ENCODE measurements at places on chromosomes 2 and 18.

DNA sequence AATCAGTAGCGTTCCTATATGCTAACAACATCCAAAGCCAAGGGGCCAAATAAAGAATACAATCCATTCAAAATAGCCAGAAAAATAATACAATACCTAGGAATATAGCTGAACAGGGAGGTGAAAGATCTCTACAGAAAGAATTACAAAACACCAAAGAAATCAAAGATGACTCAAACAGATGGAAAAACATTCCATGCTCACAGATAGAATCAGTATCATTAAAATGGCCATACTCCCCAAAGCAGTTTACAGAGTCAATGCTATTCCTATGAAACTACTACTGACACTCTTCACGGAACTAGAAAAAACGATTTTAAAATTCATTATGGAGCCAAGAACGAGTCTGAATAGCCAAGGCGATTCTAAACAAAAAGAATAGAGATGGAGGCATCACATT is 57.4 kb downstream of the CCBE1 start:
- DNase-seq = no peak

GRCh38 chr2:193774166-193774565 is 1579.4 kb upstream of the TMEFF2 start:
- DNase-seq = no peak

GRCh38 chr18:8901019-8901418 is 195.7 kb downstream of the MTCL1 start:
- DNase-seq = no peak

DNA sequence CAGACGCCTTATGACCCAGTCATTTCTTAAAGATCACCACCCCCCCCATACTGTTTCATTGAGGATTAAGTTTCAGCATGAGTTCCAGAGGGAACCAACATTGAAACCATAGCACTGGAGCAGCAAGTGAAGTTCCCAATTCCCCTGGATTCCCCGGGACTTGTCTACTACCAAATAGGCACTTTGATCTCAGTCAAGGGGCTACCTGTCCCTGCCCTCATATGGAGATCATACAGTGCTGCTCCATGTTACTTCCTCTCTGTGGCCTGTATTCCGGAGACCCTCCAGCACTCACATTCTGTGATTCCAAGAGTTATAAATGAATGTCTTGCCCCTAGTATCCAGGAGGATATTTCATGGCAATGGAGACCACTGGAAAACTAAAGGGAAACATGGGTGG is 42.5 kb downstream of the RNF144A start:
- no peak for DNase-seq

- DNase-seq = no peak
Measured at GRCh38 chr18:5159080-5159479, 38.0 kb downstream of the AKAIN1 start.

GRCh38 chr2:173571021-173571821 is 216.5 kb downstream of the CDCA7 start:
- DNase-seq = no peak

GRCh38 chr2:231053846-231054245 is 2.8 kb upstream of the PSMD1 start:
- DNase-seq = no peak

DNA sequence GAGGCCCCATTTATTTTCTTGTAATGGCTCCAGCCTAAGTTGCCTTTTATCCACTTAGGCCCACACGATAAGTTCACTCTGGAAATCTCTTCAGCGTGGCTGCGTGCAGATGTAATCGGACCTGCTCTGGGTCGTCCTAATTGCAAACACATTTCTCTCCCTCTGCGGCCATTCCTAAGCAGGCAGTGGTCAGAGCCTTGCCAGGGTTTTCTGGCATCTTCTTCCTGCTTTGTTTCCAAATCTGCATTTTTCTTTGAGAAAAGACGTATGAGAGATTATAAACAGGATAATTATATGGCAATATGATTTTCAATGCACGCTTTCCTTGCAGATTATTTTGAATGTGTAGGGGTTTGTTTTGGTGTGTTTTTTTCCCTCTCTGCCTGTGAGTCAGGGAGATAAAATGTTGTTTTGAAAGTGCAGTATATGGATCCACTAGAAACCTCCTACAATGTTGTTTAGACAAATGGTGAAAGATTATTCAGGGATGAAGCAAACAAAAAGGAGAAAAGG is 239.4 kb upstream of the TANK start:
- no peak for DNase-seq

GRCh38 chr2:61318553-61318952 is 152.3 kb downstream of the USP34 start:
- DNase-seq = no peak

Measured in activated effector memory CD4-positive, alpha-beta T cell treated with Interleukin-2 at 50 U/mL for 16 hours (primary cell).